ENCODE measurements at places on chromosomes 12 and 14.

DNA sequence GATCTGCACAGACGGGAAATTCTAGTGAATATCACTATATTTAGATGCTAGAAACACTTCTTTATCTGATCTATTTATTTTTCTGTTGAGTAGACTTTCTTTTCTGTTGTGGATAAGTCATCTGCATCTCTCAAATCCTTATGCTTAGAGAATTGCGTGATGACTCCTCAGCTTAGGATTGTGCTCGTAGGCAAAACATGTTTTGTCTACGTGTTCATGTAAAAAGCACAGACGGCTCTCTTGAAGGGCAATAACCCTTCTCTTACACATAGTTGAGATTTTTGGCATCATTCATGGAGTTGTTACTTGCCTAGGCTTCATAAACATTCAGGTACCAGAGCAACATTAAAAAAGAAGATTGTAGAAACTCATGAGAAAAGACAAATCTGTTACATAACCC is 18.6 kb downstream of the PPFIBP1 start:
- no peak for DNase-seq

GRCh38 chr12:63995512-63995911 is 151.0 kb downstream of the SRGAP1 start:
- DNase-seq: no peak

DNA sequence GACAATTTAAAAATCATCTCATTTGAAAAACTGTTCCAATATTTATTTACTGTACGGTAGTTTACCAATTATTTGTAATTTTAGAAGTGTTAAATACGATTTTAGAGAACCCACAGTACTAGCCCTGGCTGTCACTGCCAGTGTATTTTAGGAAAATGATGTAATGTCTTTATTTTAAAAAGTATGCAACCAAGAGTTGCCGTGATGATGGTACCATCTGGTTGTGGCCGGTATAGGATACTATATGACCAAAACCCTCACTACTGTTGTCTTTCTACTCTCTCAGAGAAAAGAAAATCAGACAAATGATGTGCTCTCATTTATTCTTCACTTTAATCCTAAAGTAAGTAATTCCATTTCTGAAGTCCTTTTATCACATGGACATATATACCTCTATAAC is 395.0 kb downstream of the FOXG1 start:
- no peak for DNase-seq

- no peak for DNase-seq
Measured at GRCh38 chr14:51291016-51291415, 51.0 kb downstream of the TMX1 start.

- no peak for DNase-seq
Measured at GRCh38 chr14:68477461-68478085, 315.3 kb downstream of the ZFP36L1 start.

Measured in activated T-helper 1 cell treated with anti-CD3 and anti-CD28 coated beads, Interleukin-2, amount 50 U/mL, for 16 hours (primary cell).